ENCODE measurements at places on chromosomes 16 and 17.

DNA sequence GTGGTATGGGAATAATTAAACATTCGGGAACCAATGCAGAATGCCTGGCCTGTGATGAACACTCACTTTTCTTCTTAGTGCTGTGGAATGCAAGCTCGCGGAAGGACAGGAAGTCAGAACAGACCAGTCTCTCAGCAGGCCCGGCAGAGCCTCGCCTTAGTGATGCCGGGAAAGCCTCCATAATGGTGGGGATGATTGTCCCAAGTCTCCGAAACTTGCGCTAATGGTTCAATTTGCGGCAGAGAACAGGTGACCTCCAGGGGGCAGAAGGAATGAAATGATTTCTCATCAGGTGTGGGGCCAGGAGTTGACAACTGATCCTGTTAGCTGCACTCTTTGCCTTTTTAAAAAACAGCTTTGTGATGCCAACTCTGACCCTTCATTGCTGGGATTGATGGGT, 170.6 kb downstream of the GSG1L start:
- no peak for DNase-seq

DNA sequence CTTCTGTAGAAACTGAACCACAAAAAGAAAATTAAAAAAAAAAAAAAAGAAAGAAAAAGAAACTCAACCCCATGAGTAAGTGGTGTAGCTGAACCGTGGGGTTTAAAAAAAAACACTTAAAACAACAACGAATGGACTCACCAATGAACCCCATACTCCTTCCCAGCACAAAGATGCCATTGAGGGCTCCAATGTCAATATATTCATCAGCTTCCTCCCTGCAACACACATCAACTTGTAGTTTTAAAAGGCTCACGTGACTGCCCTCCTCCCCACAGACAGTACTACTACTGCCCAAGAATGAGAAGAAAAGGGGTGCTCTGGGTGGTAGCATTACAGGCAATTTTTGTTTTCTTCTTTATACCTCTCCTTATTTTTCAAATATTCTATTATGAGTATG, 3.3 kb upstream of the KLHL11 start:
- no peak for DNase-seq

DNA sequence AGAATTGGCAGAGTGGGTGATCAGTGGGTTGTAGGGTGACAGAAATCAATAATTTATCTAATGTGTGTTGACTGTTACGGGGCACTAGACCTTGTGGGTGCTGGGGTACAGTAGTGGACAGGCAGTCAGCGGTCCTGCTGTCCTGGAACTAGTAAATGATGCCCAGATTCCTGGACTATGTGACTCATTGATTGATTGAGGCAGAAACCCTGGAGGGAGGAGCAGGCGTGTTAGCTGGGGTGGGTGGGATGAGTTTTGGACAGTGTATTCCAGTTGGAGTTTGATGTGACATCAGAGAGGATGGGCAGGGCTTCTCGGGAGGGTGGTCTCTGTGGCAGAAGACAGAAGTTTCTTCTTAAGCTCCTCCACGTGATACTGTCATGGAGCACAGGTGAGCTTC, 24.4 kb downstream of the PRMT7 start:
- DNase-seq = no peak

- no peak for DNase-seq
Observed at GRCh38 chr17:64244165-64244564, 18.9 kb downstream of the TEX2 start.

DNA sequence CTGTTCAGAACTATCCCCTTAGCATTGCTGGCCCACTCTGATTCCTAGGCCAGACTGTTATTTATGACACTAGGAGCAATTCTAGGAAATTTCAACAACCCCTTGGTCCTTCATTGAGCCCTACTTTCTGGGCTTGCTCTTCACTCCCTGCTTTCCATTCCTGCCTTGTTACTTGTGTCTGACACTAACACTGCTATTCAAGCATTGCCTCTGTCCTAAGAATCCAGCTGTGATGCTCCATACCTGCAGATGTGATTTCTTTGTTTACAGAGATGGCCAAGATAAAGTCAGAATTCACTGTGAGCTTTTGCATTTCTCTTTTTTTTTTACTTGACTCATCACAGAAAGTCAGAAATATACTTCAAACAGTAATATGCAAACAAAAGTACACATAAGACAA, 377.2 kb upstream of the GOT2 start:
- DNase-seq = no peak

- DNase-seq = no peak
Observed at GRCh38 chr17:70329721-70330120, 160.4 kb downstream of the KCNJ2 start.

GRCh38 chr17:75116737-75117136, 7.0 kb downstream of the ARMC7 start:
- no peak for DNase-seq

Data from SW 1271 (cell line).